GM18507 (cell line): ENCODE measurements at places on chromosomes 7 and 10.

DNA sequence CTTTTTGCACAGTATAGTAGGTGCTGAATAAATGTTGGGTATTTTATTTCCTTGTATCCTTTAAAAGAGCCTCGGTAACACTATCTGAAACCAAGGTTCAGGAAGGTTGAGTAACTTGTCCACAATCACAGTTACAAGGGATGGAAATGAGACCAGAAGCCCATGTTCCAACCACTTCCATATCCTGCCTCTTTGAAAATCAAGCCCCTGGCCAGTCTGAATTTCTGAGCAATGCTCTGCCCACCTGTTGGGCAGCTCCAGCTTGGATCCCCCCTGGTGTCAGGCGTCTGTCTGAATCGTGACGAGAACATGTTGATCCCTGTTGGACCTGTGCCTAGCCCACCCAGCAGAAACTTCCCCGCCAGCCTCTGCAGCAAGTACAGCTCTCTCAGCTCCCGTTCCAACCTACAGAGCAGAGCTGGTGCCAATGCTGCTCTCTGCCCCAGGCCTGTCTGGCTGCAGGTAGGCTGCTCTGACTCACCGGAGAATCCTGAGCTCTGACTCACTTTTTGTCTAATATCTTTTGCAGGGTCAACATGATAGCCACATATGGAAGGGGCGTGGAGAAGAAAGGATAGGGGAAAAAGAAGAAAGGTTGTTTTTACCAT lies 595.5 kb downstream of the INHBA start:
- DNase-seq: no peak

GRCh38 chr7:67671006-67671548 lies 674.4 kb downstream of the TYW1 start:
- no peak for DNase-seq

DNA sequence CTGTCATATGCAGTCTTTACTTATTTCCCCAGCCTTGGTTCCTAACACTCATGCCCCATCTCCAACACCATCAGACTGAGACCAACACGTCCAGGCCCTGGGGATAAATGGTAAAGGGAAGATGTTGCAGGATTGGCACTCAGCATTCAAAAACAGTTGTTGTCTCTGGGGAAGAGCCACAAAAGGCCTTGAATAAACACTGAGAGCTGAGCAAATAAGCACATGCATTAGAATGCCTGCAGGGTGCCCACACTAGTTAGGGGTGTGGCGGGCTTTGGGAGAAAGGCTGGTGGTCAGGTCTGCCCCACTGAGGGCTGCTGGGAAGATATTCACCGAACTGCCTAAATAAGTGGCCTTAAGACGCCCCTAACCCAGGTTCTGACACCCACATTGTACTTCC lies 391.0 kb downstream of the GFRA1 start:
- no peak for DNase-seq

DNA sequence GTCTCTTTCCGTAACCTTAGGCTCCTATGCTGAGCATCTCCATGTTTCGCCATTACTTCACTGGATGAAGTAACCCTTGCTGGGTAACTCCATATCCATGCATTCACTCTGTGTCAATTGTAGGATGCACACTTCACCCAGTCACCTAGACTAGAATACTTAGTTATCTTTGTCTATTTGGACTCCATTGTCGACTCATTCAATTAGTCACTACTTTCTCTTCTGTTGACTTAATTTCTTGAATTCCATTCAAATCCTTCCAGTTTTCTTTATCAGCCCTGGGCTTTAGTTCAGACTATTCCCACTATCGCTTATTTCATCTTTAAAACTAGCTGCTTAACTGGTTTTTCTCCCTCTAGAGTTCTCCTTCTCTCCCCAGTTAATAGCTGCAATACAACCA lies 111.3 kb upstream of the TNS3 start:
- DNase-seq: no peak

DNA sequence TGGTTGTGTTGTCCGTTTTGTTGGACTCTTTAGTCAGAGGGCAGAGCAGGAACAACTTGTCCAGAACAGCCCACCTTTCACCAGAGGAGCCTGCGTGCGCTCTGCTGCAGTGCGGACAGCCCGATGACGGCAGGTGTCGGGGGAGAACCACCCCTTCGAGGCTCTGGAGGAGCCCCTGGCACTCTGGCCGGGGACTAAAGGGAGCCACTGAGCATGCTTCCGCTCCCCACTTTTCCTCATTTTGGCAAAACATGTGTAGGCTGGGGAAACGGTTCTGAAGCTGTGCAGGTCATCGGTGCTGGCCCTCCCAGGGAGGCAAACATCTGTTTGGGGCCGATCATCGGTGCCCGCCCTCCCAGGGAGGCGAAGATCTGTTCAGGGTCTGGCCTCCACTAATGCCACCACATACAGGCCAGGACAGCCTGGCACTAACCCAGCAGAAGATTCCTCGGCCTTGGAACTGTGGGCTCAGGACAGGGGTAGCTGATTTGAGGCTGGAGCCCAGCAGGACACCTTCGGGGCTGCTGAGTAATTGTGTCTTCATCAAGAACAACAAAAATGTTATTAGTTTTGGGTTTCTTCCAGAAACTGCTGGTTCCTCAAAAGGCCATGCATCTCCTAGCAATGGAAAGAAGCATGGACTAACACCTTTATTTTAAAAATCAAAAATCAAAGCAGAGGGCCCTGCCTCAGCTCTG lies 124.4 kb upstream of the TCERG1L start:
- DNase-seq: no peak

- DNase-seq: no peak
Observed at GRCh38 chr10:123507298-123507697, 158.9 kb upstream of the GPR26 start.

DNA sequence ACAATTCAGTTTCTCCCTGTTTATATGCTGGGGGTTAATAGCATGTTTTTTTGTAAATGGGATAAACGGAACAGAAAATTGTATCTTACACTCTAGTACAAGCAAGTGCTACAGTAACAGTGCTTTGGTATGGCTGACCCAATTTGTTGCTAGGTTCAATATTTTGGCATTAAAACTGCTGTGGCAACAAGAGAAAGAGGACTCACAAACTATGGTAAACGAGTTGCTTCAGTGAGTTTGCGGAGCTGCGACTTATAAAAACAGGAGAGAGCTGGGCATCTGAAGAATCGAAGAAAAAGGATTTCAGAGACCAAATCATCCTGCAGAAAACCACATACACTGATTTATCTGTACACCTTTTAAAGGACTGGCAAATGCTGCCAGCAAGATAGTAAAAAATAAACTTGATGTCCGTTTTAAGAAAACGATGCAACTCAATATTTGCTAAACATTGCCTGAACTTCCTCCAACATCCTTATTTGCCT lies 2.2 kb downstream of the GLUD1 start:
- DNase-seq: no peak
